ENCODE measurements at places on chromosomes 5 and 9.

GRCh38 chr5:31811210-31811609 is 172.3 kb downstream of the PDZD2 start:
- DNase-seq: peak; percentile 94

DNA sequence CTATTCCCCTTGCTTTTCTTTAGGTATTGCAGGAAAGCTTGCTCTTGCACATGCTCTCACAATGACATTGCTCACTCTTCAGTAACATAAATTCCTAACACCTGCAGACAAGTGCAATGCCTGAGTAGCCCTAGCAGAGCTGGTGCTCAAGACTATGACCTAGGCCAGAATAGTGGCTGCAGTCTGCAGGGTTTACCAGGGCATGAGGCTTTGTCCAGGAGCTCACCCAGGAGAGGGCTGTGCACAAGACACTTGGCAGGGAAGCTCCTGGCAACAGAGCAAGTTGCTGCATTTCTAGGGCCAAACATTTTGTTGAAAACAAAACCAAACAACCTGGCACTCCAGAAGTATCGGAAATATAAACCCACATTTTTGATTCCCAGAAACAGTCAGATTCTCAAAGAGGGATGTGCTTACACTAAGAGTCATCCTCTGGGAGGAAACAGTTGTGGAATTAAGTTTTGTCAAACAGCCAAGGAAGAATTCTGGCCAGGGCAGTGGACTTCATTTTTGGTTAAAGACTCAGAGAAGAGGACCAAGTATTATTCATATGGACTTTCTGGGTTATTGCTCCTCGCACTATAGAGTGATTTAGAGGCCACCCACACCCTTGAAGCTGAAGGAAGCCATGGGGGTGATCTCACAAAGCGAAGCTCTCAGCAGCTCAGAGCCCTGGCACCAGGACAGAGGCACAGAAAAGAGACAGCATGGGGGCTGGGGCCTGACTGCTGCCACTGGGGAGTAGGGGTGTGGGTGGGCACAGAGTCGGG is 44.9 kb downstream of the MACROH2A1 start:
- DNase-seq: peak; percentile 84

- no peak for DNase-seq
Measured at GRCh38 chr5:54226215-54226614, 84.2 kb downstream of the ARL15 start.

GRCh38 chr5:93607367-93608258 is 24.6 kb downstream of the NR2F1 start:
- DNase-seq: peak; percentile 74

DNA sequence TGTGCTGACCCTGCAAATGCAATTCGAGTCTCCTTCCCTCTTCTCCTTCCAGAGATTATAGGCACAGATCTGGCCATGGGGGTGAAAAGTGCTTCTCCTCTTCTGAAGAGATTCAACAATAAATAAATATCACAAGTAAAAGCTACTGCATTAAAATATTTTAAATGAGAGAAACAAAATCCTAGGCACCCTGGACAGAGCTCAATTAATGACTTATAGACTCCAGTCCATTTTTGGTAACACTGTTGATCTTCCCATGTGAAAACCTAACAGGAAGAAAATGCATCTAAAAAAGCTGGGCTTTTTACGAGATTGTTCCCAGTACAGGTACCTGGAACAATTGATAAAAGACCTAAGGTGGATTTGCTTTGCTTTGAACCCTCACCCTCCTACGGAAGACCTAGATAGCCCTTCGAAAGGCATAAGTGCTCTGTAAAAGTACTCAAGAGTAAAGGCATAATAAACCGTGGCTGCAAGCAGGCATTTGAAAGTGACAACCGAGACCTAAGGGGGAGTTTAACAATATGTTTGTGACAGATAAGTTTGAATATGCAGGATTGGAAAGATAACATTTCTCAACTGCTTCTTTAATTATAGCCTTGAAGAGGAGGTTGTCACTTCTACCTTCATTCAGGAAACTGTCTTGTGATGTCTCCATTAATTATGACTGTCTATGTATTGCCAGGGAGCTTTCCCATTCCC is 29.4 kb upstream of the MED10 start:
- no peak for DNase-seq

GRCh38 chr5:154737667-154738320 is 17.4 kb upstream of the LARP1 start:
- DNase-seq: no peak

DNA sequence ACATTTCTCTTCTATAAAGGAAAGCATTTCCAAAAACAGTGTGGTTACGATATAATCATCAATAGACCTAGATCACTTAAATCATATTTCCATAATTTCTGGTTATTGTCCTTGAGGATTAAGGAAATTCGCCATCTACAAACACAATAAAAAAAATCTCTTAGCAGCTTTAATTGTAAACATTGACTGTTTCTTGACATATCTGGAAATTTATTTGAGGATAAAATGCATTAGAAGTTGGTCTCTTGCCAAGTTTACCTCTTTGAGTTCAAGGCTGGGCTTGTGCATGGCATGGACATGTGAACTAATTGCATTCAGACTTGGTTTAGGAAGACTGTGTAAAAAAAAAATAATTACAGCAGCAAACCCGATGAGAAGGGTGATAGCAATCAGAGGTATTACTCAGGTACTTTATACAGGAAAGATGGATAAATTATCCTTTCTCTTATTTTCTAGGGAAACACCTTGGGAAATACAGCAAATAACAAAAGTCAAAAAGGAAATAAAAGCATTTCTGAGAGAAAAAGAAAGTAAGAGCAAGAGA is 237.9 kb downstream of the SLF1 start:
- no peak for DNase-seq

DNA sequence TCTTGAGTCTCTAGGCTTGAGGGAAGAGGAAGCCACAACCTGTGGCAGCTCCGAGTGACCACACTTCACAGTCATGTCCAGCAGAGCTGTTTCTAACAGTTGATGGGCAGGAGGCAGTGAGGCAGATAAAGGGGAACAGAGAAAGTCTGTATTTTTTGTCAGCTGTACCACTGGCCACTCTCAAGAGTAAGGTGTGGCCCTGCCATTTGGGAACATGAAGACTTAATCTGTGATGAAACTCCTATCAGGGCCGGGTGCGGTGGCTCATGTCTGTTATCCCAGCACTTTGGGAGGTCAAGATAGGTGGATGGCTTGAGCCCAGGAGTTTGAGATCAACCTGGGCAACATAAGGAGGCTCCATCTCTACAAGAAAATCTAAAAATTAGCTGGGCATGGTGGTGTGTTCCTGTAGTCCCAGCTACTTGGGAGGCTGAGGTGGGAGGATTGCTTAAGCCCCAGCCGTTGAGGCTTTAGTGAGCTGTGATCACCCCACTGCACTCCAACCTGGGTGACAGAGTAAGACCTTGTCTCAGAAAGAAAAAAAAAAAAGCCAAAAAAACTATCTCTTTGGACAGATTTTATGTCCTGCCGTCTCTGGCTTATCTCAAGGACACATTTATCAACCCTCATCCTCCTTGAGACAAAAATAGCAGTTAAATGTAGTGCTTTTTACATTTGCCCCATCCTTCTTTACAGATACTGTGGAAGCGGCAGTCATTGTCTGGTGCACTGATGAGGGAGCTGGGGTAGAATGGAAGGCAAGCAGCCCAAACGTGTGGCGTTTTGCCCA is 11.9 kb upstream of the COL15A1 start:
- no peak for DNase-seq

DNA sequence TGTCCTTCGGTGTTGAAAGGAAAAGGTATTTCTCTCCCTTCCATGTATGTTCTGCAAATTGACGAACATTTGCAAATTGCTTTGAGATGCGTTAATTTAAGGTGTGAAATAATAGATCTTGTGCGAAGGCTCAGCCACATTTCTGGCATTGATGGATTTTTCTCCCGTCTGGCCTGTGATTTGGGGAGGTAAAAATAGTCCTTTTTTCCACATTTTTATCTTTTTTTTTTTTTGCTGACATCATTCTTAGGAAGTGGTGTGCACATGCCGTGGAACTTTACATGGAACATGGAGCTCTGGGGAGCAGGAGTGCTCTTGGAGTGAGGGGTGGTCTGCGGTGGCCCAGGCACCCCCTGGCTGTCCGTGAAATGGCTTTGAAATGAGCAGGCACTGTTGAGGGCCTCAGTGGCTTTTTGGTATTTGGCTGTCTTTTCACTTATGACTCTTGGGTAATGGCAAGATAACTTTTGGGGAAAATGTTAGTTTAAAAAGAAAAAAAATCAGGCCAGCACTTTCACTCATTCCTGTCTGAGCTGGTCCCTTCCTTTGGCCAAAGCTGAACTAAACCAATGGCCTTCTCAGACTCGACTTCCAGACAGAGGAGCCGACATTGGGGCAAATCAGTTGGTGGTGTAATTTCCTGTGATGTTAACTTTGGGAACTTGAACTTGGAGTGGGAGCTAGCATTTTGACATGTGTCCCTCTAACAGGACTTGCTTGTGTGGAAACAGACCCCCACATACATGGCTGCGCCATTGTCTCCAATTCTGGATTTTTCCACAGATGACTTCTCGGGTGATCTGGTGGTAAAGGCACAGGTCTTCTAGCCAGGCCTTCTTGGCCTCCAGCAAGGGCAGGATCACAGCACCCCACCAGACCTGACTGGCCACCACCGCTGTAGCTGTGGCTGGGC is 4.2 kb downstream of the NEK6 start:
- DNase-seq: no peak

DNA sequence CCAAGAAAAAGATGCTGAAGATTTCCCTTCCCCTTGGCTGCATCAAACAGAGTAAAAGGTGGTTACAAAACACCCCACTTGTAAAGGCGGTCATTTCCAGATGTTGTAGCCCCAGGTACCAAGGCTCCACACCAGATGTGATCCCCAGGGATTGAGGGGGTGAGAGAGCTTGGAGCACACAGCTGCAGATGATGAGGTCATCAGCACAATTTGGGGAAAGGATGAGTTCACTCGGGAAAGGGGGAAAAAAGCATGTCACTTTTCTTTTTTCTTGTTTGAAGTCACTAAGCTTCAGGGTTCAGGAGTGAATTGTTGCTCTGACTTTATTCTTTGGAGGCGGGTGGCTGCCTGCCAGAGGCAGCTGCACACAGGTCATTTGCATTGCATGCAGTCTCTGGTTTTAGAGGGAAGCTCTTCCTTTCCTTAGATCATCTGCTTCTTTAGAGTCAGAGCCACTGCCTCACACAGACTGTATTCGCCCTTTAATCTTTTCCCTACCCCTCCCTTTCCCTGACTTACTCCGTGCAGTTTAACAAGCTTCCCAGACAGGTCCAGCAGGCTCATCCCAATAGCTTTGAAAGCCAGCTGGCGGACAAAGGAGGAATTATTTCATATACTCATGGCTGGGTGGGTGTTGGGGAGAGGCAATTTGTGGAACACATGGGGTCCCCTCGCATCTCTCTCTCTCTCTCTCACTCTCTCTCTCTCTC is 409.3 kb upstream of the SLC24A2 start:
- DNase-seq: no peak

- peak; percentile 10 for DNase-seq
Measured at GRCh38 chr5:127351418-127351817, 60.8 kb downstream of the MEGF10 start.

- DNase-seq: no peak
Measured at GRCh38 chr5:1510631-1511030, 13.1 kb downstream of the LPCAT1 start.

DNA sequence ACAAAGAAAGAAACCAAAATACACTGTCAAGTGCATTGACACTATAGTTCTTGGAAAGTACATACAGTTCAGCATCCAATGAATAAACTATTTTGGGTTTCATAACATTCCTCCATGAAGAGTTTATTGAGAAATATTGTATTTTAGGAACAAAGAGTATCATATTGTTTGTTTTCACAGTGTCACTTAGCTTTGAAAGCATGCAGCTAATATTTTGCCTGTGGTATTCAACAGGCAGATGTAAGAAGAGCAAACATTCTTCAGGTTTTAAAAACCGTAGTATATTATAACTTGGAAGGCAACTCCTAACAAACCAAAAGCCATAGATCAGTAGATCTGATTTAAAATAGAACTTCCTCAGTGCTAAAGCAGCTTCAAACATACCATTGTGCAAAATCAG is 4.5 kb downstream of the PRELID2 start:
- DNase-seq: peak; percentile 60

DNA sequence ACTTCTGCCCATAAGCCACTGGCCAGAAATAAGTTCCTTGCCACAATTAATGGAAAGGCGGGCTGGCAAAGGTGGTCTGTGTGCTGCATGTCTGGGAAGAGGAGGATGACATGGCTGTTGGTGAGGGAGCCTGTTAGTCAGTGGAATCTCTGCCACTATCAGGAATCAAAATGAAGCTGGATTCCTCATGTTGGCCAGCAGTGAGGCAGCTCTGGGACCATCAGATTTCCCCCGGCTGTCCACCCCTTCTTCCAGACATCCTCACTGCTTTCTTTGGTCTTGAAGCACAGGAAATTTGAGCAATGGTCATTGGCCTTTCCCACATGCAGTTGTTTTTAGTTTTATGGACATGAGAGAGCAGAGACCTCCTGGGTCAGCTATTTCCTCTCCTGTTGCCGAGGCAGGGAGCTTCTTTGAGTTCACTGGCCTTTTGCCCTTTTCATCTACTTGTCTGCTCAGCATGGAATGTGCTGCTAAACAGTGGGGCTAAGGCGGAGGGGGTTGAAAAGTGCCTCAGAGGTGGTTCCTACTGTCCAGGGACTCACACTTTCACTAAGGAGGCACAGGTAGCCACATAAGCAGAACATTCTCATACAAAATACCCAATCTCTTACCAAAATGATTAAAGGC is 34.8 kb upstream of the NEURL1B start:
- no peak for DNase-seq

DNA sequence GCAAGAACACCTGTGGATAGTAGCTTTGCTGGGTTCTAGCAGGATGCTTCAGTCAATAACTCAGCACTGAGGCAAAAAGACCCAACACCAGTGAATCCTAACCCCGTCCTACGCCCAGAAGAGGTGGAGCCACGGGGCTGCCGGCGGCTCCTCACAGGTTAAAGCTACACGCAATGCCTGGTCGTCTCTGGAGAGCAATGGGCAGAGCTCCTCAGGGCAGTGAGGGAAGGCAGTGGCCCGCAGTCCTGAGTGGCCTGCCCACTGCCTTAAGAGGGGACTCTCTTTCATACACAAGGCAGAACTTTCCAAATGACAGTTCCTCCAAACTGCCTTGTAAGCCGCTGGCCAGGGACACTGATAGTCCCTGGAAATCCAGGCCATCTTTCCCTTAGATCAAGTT is 244.2 kb upstream of the IRX2 start:
- no peak for DNase-seq

- DNase-seq: peak; percentile 31
Measured at GRCh38 chr5:122736086-122736845, 38.6 kb upstream of the SNX2 start.

GRCh38 chr5:38601863-38602298 is 45.4 kb upstream of the LIFR start:
- DNase-seq: peak; percentile 36

GRCh38 chr5:160390787-160391696 is 8.8 kb downstream of the FAM200C start:
- peak; percentile 50 for DNase-seq

GRCh38 chr9:84153885-84154284 is 173.3 kb downstream of the RMI1 start:
- peak; percentile 56 for DNase-seq

- peak; percentile 69 for DNase-seq
Measured at GRCh38 chr9:76932757-76933156, 26.8 kb upstream of the PRUNE2 start.

DNA sequence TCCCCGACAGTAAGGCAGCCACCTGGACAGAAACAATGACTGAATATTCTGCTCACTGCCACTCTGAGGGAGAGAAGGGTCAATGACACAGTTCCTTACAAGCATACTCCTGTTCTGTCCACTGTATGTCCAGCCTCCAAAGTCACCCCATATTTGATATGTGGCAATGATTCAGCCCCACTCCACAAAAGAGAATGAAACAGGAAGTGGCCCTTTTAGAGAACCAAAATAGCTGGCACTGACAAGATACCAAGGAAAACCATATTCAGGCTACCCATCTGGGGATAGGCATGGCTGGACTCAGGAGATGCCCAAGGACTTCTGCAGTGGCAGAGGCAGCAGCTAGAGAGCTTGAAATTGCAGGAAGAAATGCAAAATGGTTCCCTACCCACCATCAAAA is 12.8 kb upstream of the GFRA3 start:
- no peak for DNase-seq
